GOT3 (cell line): ENCODE measurements at places on chromosomes 1 and 21.

GRCh38 chr1:43067977-43068751, 103.9 kb downstream of the EBNA1BP2 start:
- DNase-seq: no peak

DNA sequence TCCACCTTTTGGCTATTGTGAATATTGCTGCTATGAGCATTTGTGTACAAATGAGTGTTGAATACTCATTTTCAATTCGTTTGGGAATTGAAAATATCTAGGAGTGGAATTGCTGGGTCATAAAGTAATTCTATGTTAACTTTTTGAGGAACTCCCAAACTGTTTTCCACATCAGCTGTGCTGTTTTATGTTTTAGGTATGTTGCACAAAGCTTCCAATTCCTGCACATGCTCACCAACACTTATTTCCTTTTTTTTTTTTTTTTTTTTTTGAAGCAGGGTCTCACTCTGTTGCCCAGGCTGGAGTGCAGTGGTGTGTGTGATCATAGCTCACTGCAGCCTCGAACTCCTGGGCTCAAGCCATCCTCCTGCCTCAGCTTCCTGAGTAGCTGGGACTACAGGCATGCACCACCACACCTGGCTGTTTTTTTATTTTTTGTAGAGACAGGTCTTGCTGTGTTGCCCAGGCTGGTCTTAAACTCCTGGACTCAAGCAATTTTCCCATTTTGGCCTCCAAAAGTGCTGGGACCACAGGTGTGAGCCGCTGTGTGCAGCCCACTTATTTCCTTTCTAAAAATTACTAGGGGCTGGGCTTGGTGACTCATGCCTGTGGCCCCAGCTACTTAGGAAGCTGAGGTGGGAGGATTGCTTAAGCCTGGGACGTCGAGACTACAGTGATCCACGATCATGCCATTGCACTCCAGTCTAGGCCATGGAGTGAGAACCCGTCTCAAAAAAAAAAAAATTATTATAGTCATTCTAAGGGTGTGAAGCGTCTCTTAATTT, 33.4 kb downstream of the TMCC2 start:
- DNase-seq: no peak

- no peak for DNase-seq
Observed at GRCh38 chr1:101278845-101279244, 42.0 kb downstream of the S1PR1 start.

GRCh38 chr1:170217517-170218256, 71.9 kb downstream of the NTMT2 start:
- no peak for DNase-seq

DNA sequence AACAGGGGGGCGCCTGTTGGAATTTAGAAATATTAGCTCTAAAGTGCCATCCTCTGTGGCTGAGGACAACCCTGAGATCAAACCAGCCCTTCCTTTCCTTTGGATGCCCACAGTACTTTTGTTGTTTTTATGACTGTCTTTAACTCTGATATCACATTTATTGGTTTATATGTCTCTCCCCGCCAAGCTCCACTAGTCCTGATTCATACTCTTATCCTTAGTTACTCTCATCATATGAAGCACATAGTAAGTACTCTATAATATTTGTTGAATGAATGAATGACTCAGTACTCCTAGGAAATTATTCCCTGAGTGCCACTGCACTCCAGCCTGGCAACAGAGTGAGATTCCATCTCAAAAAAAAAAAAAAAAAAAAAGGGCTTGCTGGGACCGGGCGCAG, 22.6 kb upstream of the NRDC start:
- DNase-seq: no peak

DNA sequence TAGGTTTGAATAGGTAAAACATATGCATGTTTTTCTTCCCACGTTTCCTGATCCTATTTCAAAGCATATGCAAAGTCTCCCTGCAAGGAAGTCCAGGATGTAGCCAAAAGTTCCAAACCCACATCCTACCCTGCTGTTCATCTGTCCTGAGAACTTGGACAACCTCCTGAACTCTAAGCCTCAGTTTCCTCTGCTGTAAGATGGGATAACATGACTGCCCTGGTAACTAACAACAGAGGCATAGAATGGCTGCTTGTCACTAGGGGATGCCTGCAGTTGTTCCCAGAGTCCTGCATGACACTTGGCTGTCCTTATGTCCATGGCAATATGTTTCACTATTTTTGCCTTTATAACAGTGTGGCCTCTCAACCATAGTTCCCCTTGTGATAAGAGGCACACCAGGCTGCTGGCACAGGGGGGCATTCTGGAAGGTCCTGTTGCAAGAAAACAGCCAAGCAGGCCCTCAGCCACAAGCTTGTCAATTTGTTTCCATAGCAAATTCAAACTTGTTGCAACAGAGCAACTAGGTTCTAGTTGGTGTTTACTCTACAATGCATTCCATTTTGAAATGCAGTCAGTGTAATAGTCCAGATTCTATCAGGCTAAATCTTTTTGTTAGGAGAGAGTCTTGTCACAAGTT, 1.5 kb upstream of the HDGF start:
- DNase-seq: no peak

GRCh38 chr1:182303778-182304177, 87.8 kb downstream of the GLUL start:
- no peak for DNase-seq
